ENCODE measurements at places on chromosomes 13 and 19. TPM values are rescaled to one million over a fixed set of nuclear protein-coding genes. Genes with fewer than 3 reads are reported as not detected.

The CD37 gene
- total RNA-seq: not detected

The TMEM38A gene
- 3.4 TPM for total RNA-seq

The DIAPH3 gene
- total RNA-seq: 17.3 TPM

DNA sequence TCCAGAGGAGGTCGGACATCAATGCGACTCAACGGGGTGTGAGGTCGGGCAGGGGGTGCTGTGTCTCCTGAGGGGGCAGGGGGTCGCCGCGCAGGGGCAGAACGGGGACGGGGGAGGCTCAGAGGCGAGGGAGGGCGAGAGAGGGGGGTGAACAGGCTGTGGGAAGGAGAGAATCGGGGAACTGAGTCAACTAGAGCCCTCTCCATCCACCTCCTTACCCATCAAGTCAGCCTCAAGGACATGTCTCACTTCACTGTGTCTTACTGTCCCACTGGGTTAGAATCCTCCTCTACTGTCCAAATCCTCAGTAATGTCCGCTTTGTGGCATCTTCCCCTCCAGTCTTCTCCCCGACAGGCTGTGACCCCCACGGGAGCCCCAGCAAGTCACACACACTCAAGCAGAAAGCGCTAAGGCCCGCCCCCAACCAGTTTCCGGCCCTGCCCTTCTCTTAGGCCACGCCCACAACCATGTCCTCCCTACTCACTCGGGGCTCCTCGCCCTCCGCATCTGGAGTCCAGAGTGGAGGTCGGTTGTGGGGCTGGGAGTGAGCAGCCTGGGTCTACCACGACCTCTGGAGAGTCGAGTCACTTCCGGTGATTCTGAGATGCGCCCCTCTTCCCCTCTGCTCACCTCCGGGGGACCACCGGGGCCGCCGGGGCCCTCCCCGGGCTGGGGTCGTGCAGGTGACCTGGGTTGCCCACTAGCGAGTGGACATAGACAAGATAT is 9.3 kb downstream of the PLEKHA4 start:
- H3K4me3 ChIP-seq: no peak overlapping the region
- peaks cover 11% of the 10 kb centered on the region for H3K36me3 ChIP-seq
- no peak for DNase-seq
- no peaks in the 10 kb centered on the region for H3K27me3 ChIP-seq
- H3K27ac ChIP-seq: no peak overlapping the region
- peaks cover 32% of the 10 kb centered on the region for H3K4me1 ChIP-seq

The KISS1R gene
- 2.4 TPM for total RNA-seq

GRCh38 chr13:41944229-41944628 is 16.7 kb downstream of the VWA8 start:
- no peak overlapping the region for H3K4me3 ChIP-seq
- peaks cover 29% of the 10 kb centered on the region for H3K36me3 ChIP-seq
- no peak overlapping the region for H3K27ac ChIP-seq
- H3K27me3 ChIP-seq: no peaks in the 10 kb centered on the region

The NKPD1 gene
- 0.39 TPM for total RNA-seq

GRCh38 chr13:97220151-97220900 is 1.8 kb upstream of the MBNL2 start:
- H3K4me1 ChIP-seq: peaks cover 66% of the 10 kb centered on the region
- H3K36me3 ChIP-seq: no peaks in the 10 kb centered on the region
- no peaks in the 10 kb centered on the region for H3K27me3 ChIP-seq
- DNase-seq: no peak

The AKT1S1 gene
- total RNA-seq: 39.6 TPM

DNA sequence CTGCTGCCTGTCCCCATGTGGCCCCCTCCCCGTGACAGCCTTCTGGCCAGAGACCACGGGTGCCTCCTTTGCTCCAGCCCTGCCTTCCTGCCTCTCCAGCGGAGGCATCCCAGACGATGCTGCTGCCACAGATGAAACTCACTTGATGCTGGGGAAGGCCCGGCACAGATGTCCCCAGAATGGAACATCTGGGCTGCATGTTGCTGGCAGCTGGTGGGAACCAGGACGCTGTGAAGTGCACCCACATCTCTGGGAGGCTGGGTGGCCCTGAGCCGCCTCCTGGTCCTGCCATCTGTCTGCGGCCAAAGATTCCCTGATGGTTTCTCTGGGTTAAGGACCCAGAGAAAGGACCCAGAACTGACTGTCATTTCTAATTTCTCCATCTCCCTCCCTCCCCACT is 51.9 kb upstream of the PTPRS start:
- H3K4me3 ChIP-seq: no peak overlapping the region
- peak overlapping the region; percentile 76 for H3K27ac ChIP-seq
- no peak for DNase-seq
- H3K36me3 ChIP-seq: no peaks in the 10 kb centered on the region
- H3K4me1 ChIP-seq: peaks cover 44% of the 10 kb centered on the region

The APOC4 gene
- not detected for total RNA-seq

DNA sequence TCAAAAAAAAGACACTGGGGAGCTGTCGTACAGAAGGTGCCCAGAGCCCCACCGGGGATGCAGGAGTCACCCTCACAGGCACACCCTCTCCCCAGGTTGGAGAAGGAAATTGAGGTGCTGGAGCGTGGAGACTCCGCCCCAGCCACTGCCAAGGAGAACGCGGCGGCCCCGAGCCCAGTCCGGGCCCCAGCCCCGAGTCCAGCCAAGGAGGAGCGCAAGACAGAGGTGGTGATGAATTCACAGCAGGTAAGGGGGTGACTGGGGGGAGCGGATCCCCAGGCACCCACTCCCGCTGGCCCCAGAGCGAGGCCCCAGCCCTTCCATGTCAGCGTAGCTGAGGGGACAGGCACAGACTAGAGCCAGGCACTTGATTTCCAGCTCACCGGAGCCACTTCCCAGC is 19.9 kb upstream of the MISP start:
- DNase-seq: no peak
- H3K36me3 ChIP-seq: peaks cover 6% of the 10 kb centered on the region
- H3K4me1 ChIP-seq: peaks cover 4% of the 10 kb centered on the region
- H3K27me3 ChIP-seq: no peaks in the 10 kb centered on the region

DNA sequence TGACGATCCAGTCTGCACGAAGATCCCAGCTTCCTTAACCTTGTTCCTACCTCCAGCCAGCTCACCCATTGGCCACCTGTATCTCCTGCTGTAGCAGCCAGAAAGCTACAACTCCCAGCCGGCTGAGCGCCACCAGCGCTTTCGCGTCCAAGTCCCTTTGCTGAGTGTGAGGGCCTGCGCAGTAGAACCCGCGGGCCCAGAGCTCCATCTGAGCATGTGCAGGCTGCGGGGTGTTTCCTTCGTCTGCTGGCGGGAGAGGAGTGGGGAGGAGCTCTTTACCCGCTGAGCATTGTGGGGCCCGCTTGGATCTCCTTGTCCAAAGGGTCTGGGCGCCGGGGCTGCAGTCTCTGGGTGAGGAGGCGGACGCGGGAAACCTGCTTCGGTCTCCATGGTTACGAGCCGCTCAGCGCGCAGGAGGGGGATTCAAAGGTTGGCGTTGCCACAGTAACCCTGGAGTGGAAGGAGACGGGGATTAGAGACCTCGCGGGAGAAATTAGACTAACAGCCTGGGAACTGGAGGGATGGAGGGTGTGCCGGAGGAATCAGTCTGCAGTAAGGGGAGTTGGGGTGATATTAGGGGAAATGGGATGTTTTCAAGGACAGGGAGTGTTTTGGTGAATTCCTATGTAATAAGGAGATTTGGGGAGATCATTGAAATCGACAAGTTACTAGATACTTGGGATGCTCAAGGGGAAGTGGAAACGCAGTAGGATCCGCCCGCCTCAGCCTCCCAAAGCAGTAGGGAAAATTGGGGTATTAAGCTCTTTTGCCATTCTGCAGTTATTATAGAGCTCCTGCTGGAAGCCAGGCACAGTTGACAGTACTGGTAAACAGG is 33.5 kb downstream of the ZSWIM9 start:
- peaks cover 4% of the 10 kb centered on the region for H3K4me1 ChIP-seq
- no peak overlapping the region for H3K27ac ChIP-seq
- DNase-seq: peak; percentile 93
- H3K4me3 ChIP-seq: no peak overlapping the region
- H3K36me3 ChIP-seq: peaks cover 2% of the 10 kb centered on the region

The ZNF296 gene
- total RNA-seq: 1.2 TPM

GRCh38 chr19:32372726-32373517 is 27.5 kb downstream of the ZNF507 start:
- H3K27me3 ChIP-seq: no peaks in the 10 kb centered on the region
- no peak overlapping the region for H3K27ac ChIP-seq
- H3K36me3 ChIP-seq: peaks cover 30% of the 10 kb centered on the region
- H3K4me3 ChIP-seq: no peak overlapping the region
- no peak for DNase-seq
- peaks cover 6% of the 10 kb centered on the region for H3K4me1 ChIP-seq
